Activated CD4-positive, alpha-beta memory T cell treated with anti-CD3 and anti-CD28 coated beads, Interleukin-2, amount 10 ng/mL, durations not matched to agents 7 days and 5 days (primary cell): ENCODE measurements at places on chromosomes 2 and 18. TPM values are rescaled to one million over a fixed set of nuclear protein-coding genes. Genes with fewer than 3 reads are reported as not detected.

DNA sequence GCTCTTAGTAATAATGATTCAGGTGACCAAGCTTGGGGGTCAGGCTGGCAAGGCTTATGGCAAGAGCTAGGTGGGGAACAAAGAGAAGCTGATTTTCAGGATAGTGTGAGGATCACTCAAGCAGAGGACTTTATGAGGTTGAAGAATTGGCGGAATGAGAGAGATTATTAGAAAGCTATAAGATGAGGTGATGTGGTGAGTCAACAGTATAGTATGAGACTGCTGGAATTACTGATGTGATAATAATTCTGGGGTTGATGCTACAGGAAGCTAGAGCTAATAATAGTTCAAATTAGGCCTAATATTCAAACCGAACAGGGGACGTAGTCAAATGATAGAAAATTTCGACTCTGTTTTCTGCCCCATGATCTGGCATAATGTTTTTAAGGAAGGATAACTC is 2115.3 kb upstream of the PIK3C3 start:
- DNase-seq: no peak

INHBB gene
- not detected for total RNA-seq

- DNase-seq: no peak
These were observed 42.2 kb downstream of the KLHL14 start for GRCh38 chr18:32730620-32731091.

CCDC85A gene
- not detected for total RNA-seq

PLEK gene
- 9.5 TPM for total RNA-seq

GRCh38 chr2:18077704-18078103 is 199.2 kb downstream of the KCNS3 start:
- DNase-seq: no peak

STK17B gene
- total RNA-seq: 367 TPM

DNA sequence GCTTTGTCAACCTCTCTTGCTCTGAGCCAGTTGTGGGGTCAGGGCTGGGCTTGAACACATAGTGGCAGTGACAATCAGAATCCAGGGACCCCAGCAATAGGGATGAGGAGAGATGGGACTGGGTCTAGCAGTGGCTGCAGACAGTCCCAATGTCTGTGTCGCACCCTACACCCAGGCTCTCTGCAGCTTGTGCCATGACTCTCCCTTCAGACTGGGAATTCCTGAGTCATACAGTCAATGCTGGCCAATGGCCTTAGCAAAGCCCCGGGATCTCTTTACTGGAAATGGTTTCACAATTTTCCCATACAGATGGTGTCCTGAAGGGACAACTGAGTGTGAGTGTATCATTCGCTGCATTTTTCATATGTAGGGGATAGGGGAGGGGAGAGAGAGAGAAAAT is 74.2 kb upstream of the CELF4 start:
- DNase-seq: no peak

TMEM37 gene
- total RNA-seq: not detected

- DNase-seq: no peak
These were observed 98.1 kb upstream of the CSRNP3 start for GRCh38 chr2:165371356-165371755.

- DNase-seq: no peak
These were observed 736.6 kb upstream of the ZEB2 start for GRCh38 chr2:145256551-145256950.

GRCh38 chr2:114040826-114041225 is 150.9 kb downstream of the ACTR3 start:
- DNase-seq: no peak

TNFRSF11A gene
- total RNA-seq: 30.0 TPM

RBKS gene
- 2.8 TPM for total RNA-seq

DNA sequence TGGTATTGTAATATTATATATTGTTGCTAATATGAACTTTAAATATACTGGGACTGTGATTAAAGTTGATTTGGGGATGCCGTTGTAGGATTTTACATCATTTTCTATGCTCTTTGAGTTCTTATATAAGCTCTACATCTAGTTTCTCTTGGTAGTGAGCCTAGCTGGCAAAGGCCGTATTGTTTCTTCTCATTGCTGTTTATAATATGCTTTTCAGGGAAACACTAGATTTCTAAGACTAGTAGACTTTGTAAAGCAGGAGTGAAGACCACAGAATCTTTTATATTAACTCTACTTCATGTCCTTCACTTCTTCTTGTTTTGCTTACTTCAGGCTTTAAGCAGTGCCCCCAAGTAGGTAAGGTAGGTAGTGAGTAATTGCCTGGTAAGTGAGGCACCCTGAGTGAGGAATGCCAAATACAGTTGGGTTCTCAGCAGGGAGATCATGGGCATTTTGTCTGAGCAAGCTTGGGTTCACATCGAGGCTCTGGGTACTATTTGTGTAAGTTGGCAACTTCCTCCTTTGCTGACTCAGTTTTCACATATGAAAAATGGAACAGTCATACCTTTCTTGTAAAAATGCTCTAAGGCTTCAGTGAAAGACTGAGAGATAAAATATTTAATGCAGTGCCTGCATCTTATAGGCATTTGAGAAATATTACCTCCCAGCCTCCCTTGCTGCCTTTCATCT is 96.4 kb downstream of the RNF144A start:
- no peak for DNase-seq

SCYGR4 gene
- total RNA-seq: not detected

- no peak for DNase-seq
These were observed 127.8 kb downstream of the VIT start for GRCh38 chr2:36824273-36824672.

NETO1 gene
- total RNA-seq: not detected

DNA sequence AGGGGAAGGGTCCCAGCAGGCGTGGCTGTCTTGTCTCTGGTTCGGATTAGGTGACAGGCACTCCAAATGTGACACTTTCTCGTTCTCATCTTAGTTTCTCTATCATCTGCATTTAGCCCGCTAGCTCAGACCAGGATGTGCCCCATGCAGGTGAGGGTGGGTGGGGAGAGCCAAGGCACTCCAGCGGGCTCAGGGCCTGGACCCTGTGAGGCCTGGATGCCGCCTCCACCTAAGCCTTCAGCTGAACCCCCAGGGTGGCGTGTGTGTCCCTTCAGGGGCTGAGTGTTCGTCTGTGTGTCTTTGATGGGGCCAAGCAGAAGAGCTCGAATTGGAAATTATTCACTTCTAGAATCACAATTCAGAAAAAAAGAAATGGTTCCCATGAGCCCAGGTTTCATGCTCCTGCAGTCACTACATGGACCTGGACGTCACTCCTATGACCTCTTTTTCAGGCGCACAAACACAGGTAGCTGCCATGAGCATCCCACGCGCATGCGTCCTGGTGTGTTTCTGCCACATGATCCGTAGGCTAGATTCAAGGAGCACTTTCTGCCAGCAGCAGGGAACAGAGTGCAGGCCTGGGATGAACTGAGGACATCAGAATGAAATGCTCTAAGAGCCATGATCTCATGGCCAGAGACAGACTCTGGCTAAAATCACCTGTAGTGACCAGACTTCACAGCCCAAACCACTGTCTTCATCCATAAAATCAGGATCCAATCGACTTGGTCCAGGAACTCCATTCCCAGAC is 25.8 kb downstream of the CIDEA start:
- DNase-seq: no peak

DNA sequence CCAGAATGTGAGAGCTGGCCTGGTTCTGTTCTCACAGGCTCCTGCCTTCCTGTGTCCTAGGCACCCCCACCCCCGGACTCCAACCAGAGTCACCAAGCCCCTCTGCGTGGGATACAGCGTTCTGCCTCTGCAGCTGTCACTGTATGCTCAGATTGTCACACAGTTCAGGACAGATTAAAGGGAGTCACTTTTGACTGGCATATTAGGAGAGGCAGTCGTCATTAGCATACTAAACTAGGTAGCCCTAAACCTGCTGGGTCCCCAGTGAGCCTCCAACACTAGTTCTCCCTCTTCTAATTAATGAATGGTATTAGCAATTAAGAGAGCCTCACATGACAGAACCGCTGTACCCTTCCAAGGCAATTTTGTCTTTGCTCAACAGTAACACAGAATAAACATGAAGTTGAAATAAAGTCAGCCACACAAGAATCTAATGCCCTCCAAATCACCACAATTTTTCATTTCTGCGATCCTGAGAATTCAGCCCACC is 340.2 kb downstream of the CMPK2 start:
- no peak for DNase-seq

GRCh38 chr2:137118140-137118539 is 352.8 kb downstream of the THSD7B start:
- DNase-seq: no peak

CNNM4 gene
- total RNA-seq: 8.6 TPM

DNA sequence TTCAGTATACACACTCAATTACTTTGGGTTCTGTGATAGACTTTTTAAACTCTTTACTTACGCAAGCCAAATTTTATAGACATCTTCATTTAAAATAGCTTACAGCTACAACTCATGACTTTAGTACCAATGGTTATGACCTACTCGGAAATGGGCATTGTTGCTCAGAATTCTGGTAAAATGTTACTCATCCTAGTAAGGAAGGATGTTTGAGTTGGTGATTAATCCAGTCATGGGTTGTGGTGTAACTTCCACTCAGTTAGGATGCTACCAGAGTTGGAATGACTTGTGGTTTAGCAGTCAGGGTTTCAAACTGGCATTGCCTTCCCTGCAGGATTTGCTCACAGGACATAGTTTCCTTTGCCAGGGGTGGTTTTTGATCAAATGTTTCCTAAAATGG is 7.4 kb upstream of the NPC1 start:
- no peak for DNase-seq
